Cardiac muscle cell (in vitro differentiated cells and primary cell): ENCODE measurements at places on chromosomes 6 and 20.

DNA sequence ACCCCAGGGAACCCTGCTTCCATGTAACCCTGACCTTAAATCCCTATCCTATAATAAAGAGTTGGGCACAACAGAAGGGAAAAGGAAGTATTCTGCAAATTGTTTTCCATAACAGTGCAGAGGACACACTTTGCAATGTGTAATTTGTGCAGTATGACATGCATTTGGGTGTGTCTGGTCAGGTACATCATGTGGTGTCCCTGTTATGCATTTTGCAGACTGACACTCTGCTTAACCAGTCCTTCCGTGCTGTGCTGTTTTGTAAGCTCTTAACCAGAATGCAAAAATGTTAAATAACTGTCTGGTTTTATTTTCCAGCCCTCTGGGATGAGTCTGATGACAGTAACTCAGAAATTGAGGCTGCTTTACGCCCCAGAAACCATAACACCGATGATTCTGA is 57.0 kb upstream of the XRN2 start:
- DNase-seq: no peak

DNA sequence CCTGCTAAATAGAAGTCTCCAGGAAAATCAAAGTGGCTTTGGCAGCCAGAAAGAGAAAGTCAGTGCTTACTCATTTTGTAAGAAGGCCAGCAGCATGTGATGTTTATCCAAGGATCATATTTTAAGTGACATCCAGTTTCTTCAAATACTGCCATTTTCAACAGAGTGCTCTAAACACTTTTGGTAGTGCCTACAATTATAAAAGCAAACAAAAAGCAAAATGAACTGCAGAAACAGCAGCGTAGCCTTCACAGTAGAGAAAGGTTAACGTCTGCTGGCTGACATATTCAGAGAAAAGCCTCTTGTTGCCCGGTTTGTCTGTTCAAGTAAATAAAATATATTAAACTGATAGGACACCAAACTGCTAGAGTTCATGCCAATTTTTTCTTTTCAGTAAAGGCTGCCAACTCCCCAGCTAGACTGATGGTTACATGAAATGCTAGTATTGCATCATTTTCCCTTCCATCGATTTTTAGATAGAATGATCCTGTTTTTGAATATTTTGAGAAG is 705.7 kb upstream of the SLC35B3 start:
- DNase-seq: no peak

DNA sequence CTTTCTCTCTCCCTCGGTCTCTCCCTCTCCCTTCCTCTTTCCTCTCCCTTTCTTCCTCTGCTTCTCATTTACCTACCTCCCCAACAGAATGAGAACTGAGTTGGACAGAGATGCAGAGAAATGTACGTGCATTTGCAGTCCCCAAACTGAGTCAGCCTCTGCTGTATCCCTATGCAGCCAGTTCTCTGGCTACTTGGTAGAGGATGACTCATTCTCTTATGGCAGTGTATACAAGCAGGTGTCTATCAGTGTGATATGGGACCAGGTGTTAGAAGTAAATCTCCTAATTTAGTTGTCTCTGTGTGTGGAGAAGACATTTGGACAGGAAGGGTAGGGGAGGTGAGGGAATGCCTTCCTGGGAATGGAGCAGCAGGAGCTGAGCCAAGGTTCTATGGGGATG is 470.8 kb downstream of the CD109 start:
- no peak for DNase-seq

GRCh38 chr6:116557893-116558292 is 4.3 kb downstream of the CALHM4 start:
- peak; percentile 97 for DNase-seq

DNA sequence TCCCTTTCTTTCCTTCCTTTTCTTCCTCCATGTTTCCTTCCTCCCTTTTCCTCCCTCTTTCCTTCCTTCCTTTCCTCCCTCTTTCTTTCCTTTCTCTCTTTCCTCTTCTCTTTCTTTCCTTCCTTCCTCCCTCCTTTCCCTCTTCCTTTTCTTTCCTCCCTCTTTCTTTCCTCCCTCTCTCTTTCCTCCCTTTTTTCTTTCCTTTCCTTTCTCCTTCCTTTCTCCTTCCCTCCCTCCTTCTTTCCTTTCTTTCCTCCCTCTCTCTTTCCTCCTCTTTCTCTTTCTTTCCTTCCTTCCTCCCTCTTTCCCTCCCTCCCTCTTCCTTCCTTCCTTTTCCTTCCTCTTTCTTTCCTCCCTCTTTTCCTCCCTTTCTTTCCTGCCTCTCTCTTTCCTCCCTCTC is 86.3 kb upstream of the FERMT1 start:
- no peak for DNase-seq

DNA sequence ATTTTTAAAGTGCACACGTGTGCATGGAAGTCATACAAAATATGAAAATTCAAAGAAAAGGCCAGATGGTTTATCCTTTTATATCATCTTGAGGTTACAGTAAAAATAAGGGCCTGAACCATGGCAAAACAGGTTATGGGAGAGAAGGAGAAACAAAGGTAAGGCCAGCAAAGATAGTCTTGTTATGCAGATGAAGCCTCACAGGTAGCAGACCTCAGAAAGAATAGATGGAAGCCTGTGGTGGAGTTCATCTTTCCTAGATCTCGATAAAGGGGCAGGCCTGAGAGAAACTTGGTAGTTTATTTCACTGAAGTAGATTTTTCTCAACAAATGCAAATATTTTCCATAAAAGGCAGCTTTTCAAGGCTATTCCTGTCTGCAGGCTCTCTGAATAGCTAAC is 693.8 kb downstream of the KHDRBS2 start:
- DNase-seq: no peak

- no peak for DNase-seq
Measured at GRCh38 chr20:37907330-37907676, 4.4 kb downstream of the VSTM2L start.
